ENCODE measurements at places on chromosomes 5 and 9.

- no peak for DNase-seq
Observed at GRCh38 chr9:27205198-27205597, 91.8 kb downstream of the EQTN start.

DNA sequence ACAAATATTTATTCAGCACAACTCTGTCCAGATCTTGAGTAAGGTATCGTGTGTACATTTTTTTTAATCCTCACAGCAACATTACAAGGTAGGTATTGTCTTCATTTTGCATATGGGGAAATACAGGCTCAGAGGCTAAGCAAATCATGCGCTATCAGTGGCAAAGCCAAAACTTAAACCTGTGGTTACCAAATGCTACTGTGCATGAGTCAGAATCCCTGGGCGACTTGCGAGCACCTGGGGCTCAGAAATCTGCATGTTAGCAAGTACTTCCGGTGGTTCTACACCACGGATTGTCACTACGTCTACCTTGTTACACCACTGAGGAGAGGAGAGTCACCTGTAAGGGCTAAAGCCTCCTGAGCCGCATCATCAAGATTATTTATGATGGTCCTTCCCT is 21.3 kb downstream of the C5orf58 start:
- no peak for DNase-seq

GRCh38 chr9:91515074-91515687 is 91.5 kb upstream of the NFIL3 start:
- no peak for DNase-seq

- DNase-seq = no peak
Observed at GRCh38 chr5:4156889-4157288, 561.3 kb downstream of the IRX1 start.

- DNase-seq = no peak
Observed at GRCh38 chr5:55485073-55485472, 49.7 kb downstream of the PLPP1 start.

GRCh38 chr5:179533024-179533423 is 17.3 kb upstream of the RUFY1 start:
- no peak for DNase-seq

DNA sequence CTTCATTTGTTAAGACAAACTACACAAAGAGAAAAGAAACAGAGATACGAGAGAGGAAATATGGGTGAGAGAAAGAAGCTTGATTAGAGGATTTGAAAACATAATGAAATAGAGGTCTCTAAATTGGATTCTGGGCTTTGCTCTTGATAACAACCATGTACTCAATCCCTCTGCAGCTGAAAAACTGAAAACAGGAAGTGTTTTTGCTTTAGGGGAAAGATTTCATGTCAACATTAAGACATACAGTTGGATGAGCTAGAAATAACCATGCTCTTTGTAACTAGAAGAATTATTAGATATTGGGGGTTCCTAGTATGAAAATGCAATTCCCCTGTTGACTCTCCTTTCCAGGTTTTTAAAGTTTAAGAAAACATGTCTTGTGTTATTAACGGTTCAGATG is 21.9 kb downstream of the CRHBP start:
- no peak for DNase-seq

DNA sequence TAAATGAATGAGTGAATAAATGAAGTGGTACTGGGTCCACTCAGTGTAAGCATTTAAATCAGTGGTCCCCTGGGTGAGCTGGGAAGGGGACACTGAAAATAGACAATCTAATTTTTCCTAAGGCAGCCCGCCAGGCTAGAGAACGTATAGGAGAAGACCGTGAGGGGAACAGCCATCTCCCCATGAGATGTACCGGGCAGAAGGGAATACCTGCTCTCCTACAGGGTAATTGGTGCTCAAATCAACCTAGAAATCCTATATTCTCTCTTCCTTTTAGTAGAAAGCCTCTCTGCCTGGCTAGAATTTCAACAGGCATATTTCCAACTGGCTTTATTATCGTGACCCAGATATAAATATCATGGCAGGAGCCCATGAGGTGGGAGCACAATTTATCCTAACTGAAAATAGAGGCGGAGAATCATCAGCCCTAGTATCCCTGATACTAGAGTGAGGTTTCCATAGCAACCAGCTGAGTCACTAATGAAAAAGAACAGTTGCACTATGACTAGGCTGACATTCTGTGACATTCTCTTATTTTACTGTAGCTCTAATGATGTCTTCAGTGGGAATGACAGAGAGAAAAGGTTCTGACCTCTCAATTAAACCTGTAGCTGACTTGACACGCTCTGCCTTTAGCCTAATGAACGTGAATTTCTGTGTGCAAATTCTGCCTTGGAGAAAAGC is 96.5 kb upstream of the CAST start:
- no peak for DNase-seq

DNA sequence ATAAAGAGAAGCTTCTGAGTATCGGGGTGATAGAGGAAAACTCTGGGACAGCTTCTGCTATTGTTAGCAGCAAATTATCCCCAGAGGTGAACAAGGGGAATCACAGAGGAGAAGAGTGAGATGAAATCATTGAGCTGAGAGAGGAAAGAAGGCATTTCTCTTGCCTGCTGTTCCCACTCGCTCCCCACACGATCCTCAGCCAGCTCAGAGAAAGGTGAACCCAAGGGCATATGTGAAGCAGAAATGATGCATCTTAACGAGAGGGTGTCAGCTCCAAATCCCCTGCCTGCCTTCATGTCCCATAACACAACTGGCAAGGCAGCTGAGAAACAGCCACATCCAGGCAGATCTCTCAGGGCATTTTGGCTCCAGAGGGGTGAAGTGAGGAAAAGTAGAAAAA is 111.6 kb downstream of the BRINP1 start:
- no peak for DNase-seq

DNA sequence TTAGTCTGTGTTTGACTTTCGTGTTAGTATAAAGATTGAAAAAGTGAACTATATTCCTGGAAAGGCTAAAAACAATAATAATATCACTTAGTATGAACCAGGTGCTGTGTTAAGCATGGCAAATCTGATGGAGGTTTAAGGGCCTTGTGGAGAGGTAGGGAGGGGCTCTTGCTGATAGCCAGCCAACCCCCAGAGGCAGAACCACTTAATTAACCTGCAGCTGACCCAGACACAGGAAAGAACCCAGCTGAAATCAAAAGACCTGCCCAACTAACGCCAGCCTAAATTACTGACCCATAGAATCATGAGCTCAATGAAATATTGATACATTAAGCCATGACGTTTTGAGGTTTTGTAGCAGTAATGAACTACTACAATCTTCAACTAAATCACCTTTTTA is 28.3 kb upstream of the TAF1L start:
- DNase-seq = no peak

GRCh38 chr9:90735952-90736351 is 65.7 kb upstream of the SYK start:
- no peak for DNase-seq

- no peak for DNase-seq
Observed at GRCh38 chr5:127254729-127255284, 35.8 kb upstream of the MEGF10 start.

- no peak for DNase-seq
Observed at GRCh38 chr5:176441921-176442323, 6.3 kb upstream of the FAF2 start.

DNA sequence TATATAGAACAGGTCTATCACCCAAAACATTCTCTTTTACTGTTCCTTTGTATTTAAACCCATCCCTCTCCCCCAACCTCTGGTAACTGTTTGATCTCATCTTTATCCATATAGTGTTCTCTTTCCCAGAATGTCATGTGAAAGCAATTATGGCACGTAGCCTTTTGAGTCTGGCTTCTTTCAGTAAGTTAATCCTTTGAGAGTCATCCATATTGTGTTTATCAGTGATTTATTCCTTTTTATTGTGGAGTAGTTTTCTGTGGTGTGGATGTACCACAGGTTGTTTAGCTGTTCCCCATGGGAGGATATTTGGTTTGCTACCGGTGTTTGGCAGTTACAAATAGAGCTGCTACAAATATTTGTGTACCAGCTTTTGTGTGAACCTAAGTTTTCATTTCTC is 38.0 kb downstream of the HMGXB3 start:
- DNase-seq = no peak

DNA sequence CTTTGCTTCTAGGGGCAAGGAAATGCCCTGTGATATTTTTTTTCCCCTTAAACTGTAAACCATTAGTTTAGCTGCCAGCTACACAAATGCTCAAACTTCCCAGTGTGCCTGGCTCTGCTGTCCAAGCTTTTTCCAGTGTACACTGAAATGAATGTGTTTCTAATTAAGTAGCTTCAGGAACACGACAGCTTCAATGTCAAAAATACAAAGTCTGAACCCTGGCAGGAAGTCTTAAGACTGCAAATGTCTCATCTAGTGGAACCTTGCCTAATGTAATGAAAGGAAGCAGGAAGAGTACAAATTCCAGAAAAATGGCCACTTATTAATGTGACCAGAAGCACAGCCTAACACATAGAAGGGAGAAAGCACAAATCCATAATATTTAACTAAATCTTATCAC is 255.2 kb downstream of the CRB2 start:
- no peak for DNase-seq

- no peak for DNase-seq
Observed at GRCh38 chr9:10230512-10230911, 382.3 kb downstream of the PTPRD start.

DNA sequence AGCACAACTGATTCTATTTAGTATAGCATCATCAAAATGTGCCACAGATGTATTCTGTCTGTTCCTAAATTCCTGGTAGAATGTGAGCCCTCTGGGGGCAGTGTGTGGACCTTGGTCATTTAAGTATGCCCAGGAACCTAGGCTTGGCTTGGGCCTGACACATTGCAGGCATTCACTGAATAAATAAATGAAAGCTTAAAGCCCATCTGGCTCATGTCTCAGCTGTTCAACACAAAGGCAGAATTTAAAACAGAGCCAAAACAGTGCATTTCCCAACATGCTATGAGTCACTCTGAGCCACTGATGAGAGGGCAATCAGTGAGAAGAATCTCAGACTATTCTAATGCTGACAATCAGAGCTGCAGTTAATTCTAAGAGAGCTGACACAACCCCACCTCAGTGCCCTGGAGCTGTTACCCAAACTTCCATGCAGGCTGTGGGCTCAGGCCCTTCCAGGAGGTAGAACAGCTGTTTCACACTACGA is 8.1 kb downstream of the FAM193B start:
- DNase-seq = no peak

DNA sequence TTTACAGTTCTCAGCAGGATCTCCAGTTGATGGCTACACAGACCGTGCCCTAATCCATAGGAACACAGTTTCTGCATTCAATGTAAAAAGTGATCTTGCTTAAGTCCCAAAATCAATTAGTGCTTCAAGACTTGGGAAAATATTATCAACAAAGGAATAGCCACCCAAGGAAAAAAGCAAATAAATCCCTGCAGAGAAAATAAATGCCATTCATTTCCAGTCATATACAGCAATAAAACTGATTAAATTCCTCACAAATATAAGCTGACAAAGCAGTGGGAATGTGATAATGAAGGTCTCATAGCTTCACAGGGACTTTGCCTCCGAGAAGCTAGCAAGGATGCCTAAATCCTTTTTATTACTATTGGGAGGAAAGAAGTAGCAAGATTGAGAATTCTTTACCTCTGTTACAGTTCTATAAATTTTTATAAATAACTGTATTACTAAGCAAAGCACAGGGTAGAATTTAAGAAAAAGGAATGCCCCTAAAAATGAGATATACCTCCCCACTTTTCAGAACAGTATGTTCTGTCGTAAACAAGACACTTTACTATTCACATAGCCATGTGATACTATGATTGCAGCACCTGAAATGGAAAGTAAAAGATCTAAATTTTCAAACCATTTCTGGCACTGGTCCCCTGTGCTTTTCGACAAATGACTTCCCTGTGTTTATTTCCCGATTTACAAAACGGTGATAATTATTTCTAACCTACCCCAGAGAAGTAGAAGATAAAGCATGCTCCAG is 59.8 kb downstream of the ARSB start:
- DNase-seq = no peak

GRCh38 chr5:146450002-146450401 is 2.9 kb downstream of the TCERG1 start:
- DNase-seq = no peak

DNA sequence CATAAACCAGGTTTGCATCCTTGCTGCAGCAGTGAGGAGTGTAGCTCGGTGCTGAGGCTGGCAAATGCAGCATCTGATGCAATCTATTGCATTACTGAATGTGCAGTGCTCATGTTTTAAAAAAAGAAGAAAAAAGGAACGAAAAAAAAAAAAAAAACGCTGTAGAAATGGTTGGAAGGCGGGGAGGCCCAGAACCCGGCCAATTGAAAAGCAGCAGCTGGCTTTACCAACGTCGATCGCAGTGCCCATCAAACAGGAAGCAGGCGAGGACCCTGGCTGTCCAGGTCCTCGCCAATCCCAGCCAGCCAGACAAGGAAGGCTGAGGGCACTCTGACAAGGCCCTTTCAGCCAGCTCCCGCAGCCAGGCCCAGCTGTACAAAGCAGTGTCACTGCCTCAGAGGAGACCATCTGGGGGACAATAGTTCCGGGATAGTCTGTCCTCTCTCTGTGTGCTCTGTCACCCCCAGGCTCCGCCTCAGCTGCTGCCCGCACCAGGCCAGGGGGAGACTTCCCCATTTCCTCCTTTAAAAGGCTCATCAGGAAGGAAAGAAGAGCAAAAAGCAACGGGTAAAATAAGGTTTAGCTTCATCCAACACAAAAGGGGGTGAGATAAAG is 21.8 kb upstream of the CPEB4 start:
- DNase-seq = no peak

DNA sequence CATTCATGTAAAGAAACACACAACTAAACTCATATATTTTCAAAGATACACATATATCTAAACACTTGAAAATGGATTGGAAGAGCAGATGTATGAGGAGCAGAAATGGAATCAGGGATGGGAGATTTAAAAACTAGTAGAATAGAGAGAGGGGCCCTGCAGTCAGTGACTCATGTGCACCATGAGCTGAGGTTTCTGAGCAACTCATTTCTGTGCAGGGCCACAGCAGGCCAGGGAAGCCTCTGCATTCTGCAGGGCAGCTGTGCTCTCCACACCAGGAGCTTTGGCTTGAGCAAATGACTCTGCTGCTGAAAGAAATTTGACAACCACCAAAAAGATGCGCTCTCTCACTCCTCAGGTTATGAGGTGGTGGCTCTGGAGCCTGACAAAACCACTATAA is 27.1 kb downstream of the LHX6 start:
- DNase-seq = no peak

GRCh38 chr9:115674091-115674490 is 479.5 kb upstream of the PAPPA start:
- no peak for DNase-seq

- no peak for DNase-seq
Observed at GRCh38 chr5:176578391-176578808, 29.3 kb downstream of the CDHR2 start.

GRCh38 chr9:97594381-97594921 is 38.7 kb downstream of the TSTD2 start:
- DNase-seq = no peak

- no peak for DNase-seq
Observed at GRCh38 chr9:36877239-36877638, 156.8 kb downstream of the PAX5 start.

- no peak for DNase-seq
Observed at GRCh38 chr9:34898846-34899245, 59.2 kb upstream of the PHF24 start.

- DNase-seq = peak; percentile 58
Observed at GRCh38 chr9:123316053-123316718, 39.8 kb upstream of the CRB2 start.
